ENCODE measurements at places on chromosomes 7 and 10.

DNA sequence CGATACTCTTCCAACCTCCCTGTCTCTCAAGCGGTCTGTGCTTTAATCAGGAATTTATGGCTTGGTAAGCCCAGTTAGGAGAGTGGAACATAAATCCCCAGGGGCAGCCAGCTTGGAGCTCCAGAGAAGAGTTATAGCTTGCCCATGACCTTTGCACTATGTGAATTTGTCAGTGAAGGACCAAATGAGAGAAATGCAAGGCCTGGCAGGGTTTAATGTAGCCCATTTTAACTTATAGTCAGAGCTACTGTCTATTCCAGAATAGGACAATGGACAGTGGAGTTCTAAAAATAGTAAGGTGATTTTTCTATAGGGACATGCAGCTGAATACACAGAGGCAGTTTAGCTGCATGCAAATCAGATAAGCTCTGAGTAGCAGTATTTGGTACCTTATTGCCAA lies 142.6 kb upstream of the CAV2 start:
- no peak for DNase-seq

- DNase-seq: no peak
Observed at GRCh38 chr7:36911788-36912187, 187.5 kb upstream of the AOAH start.

DNA sequence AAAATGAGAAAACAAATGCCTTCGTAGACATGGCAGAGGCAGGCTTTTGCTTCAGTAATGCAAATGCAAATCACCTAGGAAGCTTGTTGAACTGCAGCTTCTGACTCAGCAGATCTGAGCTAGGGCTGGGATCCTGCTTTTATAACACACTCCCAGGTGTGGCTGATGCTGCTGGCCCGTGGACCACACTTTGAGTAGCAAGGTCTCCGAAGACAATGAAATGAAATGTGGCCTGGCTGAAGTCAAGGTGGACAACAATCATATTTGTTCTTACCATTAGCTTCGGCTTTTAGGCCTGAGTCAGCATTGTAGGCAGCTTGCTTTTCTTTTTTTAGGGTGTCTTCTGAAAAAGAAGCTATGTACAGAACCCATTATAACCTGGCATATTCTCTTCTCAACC lies 26.3 kb downstream of the COL17A1 start:
- no peak for DNase-seq

- peak; percentile 28 for DNase-seq
Observed at GRCh38 chr7:17706734-17707133, 233.6 kb downstream of the SNX13 start.

DNA sequence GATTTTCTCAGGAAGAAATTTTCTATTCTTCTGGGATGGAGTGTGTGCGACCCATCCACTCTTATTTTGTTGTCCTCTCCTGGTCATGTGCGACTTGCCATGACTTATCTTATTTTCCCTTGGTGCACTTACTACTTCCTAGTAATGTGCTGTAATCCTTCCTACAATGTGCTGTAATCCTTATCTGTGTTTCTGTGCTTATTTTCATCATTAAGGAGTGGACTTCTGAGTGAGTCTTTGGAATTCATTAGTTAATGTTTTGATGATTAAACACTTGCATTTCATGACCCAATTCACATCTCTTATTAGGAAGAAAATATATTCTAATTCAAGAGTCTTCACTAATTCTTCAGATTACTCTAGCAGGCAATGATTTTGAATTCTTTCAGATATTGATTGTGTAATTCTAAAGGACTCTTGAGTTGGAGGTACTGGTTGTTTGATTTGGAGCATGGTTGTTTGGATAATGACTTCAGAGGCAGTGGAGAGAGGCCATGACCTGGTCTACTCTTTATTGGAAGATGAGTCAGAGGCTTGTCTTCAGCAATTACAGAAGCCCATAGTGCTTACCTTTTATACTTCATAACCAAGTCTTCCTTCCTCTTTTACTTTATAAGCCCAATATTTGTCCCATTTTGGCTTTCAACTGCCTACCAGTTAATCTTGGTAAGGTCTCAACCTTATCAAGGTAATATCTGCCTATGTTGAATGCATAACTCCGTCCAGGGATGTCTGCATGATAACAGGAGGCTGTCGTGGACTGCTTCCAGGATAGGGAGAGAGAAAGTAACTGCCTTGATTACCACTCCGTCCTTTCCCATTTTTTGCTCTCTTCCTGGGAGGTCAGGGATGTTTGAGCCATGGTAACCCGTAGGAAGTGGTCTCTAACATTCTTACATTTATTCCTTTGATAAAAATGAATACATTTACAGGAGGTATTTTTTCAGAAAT lies 278.3 kb upstream of the SP8 start:
- no peak for DNase-seq

DNA sequence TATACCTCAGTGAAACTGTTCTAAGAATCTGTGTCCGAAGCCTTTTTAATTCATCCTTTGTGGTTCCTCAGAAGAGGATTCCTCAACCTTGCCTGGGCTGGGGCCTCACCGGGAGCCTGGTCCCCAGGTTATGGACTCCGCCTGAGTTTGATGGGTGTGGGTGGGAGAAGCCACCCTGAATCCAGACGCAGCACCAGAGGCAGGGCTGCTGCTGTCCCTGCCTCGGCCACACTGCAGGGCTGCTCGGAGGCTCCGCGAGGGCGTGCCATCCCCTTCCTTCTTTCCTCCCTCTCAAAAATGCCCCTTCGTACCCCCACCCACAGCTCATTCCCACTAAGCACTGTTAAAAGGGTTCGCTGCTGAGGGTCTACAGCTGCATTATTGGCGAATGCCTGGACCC lies 146.3 kb downstream of the ADARB2 start:
- no peak for DNase-seq

GRCh38 chr7:100914208-100914878 lies 18.7 kb upstream of the ACHE start:
- DNase-seq: no peak

DNA sequence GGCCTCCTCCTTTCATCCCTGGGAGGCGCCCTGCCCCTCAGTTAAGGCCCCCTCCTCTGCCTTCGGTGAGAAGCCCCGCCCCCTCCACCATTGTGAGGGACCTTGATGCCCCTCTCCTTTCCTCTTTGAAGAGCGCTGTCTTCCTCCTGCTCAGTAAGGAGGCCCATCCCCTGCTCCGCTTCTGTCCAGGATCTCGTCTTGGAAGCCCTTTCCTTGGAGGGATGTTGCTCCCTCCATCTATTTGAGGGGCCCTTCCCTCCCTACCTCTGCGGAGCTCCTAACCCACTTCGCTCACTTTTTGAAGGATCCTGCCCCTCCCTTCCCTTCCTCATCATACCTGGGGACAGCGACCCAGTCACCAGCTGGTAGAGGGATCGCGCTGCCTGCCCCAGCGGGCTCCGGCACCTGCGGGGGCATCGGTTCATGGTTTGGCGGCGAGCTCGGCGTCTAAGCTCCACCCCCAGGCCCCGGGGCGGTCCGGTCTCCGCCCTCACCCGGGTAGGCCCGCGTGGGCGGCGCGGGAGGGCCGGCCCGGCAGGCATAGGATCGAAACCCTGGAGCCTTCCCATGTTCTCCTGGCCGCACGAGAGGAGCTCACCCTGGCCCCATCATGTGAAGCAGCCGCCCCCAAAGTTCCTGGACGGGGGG lies 4.1 kb downstream of the KCNIP2 start:
- DNase-seq: no peak

DNA sequence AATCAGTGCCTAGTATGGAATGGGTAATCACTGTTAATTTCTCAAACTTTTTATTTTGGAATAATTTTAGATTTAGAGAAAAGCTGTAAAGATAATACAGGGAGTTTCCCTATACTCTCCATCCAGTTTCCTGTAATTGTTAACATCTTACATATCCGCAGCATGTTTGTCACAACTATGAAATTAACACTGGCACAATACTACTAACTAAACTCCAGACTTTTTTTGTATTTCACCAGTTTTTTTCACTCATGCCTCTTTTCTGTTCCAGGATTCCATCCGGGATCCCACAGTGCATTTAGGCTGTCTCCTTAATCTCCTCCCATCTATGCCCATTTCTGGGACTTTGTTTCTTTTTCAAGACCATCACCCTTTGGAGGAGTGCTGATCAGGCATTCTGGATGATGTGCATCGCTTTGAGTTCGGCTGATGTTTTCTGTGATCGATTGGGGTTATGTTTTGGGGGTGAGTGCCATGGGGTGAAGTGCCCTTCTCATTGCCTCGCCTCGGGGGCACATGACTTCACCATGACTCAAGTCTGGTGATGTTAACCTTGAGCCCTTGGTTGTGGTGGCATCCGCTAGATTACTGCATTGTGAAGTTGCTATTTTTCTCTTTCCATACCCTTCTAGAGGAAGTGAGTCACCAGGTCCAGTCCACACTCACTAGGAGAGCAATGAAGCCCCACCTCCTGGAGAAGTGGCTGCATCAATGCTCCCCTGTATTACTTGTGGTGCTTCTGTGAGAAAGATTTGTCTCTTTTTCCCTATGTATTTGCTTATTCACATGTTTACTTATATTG lies 43.9 kb upstream of the GRB10 start:
- DNase-seq: no peak

GRCh38 chr10:441659-442058 lies 247.8 kb downstream of the DIP2C start:
- DNase-seq: no peak

DNA sequence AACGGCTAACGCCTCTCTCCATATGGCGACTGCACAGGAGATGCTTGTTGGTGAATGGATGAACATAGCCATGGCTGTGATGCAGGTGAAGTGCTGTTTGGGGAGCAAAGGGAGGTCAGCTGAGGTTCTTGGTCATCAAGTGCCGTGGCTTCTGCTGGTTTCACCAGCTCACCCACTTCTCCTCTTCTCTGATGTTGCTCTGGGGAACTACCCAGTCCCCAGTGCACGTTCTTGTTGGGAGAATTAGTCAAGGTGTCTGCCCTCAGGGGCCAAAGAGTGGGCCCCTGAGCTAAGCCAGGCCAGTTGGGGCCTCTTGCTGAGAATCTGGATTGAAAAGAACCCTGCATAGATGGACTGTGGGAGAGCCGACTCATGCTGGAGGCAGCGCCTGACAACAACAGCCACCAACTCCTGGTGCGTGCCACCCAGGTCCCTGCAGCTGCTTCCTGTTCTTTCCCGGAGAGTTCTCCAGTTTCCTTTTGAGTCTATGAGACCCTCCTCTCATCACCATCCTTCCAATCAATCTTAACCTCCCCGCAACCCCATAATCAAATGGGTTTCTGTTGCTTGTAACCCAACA lies 3.0 kb downstream of the BTBD16 start:
- no peak for DNase-seq

DNA sequence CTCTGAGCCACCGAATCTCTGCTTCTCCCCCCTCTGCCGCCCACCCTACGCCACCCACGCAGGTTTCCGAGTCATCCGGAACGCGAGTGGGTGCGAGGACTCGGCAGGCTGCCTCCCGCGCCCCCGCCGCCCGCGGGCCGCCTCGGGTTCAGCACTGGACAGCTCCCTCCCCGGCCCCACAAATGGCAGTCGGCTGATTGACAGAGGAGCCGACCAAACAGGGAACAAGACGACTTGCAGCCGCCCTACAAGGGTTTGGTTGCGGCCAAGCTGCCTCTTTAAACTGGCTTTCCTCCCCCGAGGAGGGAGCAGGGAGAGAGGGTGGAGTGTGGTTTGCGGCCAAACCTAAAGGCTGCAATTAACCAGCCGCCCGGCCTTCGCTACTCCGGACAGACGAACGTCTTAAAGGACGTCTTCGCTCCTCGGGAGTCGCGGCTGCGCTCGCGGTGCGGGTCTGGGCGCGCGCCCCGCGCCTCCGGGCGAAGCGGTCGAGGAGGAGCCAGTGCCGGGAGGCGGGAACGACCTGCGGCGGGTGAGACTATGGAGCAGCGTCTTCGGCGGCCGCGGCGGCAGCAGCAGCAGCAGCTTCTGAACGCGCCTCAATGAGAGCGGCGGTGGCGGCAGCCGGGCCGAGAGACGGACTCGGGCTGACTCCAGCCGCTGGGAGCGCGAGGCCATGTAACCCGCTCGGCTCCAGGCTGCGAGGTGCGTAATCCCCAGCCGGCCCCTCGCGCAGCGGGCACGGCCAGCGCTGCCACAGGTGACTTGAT lies at the start of gene GPR158:
GPR158 (plus strand) TSS at position 541 of the 770 bp plus-strand sequence. CDS start 420 bp downstream, outside the sequence.
- DNase-seq: peak; percentile 32

- DNase-seq: no peak
Observed at GRCh38 chr10:128429835-128430513, 303.8 kb upstream of the MKI67 start.

- no peak for DNase-seq
Observed at GRCh38 chr10:29746080-29746797, 111.5 kb upstream of the SVIL start.

DNA sequence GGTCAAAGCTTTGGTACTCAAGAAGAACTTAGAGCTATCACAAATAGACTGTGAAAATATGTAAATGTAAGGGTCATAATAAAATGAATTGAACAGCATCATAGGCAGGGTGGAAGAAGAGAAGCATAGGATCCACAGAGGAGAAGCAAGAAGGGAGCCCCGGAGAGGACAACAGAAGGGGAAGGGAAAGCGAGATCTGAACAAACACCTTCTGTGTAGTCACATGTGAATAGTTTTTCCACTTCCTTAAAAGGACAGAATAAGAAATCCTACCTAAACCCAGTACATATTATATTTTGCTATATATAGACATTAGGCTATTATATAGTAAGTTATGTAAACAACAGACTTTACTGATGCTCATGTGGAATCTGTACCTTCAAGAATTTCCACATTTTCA lies 160.2 kb downstream of the DKK1 start:
- DNase-seq: no peak

DNA sequence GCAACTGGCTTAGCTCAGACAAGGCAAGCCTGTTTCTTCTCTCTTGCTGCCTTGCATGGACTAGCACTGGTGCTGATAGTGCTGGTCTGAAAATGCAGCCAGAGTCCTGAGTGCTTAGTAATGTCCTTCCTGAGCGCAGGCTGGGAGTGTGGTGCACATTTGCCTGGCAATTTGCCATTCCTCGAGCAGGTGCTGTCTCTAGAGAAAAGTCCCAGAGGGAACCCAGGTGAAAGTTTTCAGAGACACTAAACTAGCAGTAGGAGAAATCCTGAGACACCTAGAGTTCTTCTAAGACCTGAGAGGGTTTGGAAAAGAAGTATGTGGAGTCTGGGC lies 1.9 kb downstream of the SFTPD start:
- DNase-seq: no peak

GRCh38 chr7:155963356-155963755 lies 151.1 kb upstream of the SHH start:
- DNase-seq: no peak

GRCh38 chr10:118340486-118340885 lies 1.6 kb downstream of the FAM204A start:
- DNase-seq: no peak

- DNase-seq: no peak
Observed at GRCh38 chr7:71165708-71166107, 33.8 kb downstream of the GALNT17 start.

DNA sequence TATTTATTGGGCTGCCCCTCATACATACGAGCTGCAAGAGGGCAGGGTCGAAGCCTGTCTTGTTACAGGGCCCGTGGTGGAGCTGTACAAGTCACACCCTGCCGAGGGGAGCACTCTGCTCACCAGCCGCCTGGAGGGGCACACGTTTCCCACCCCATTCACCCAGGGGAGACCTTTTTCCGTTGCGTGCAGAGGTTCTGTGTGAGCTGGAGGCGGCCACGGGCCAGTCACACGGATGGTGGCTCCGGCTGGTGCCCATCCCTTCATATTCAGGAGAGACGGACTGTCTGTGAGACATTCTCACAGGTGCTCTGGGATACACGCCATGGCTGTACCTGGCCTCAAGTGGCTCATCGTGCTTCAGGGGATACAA lies 47.9 kb upstream of the FAM20C start:
- no peak for DNase-seq
